ENCODE measurements at places on chromosomes 1 and 21. TPM values are rescaled to one million over a fixed set of nuclear protein-coding genes. Genes with fewer than 3 reads are reported as not detected.

DNA sequence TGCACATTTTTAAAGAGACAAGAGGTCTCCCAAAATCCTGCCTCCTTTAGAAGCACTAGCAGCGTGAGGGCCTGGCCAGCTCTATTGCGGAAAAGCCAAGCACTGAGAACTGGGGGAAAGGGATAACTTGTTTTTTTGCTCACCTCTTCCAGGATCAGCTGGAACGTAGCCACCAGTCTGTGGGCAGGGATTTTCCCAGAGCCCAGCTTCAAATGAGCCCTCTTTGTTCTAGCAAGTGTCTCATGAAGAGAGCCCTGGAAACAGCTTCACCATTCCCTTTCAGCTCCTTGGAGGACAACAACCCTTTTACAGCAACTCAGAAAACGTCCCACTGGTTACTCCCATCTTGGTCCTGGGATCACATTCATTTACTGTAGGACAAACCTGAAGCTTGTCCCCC, 195.4 kb downstream of the LMX1A start:
- DNase-seq: no peak

DNA sequence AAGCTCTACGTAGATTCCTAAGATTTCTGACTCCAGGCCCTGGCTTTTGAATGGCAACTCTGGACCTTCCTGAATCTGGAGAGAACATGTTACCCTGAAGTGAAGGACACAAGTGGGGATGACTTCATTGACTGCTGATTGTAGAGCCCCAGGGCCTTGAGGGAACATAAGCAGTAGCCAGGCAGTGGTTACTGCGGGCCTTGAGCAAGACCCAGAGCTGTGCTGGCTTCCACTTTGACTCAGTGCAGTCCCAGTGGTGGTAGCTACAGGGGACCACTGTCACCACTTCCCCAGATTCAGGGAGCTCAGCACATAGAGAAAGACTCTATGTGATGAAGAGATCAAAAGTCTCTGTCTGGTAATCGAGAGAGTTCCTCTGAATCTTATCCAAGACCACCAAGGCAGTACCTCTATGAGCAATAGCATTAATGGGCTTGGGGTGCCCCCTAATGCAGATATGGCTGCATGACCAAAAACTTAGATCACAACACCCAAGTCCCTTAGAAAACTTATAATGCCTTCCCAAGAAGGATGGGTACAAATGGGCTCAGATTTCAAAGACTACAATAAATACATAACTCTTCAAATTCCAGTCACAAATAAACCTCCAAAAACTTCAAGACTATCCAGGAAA, 1278.3 kb downstream of the AMY1C start:
- DNase-seq: no peak

- DNase-seq: no peak
Measured at GRCh38 chr21:31255896-31256295, 88.2 kb downstream of the TIAM1 start.

GRCh38 chr1:27364696-27365371, 1.9 kb downstream of the MAP3K6 start:
- DNase-seq: no peak

DNA sequence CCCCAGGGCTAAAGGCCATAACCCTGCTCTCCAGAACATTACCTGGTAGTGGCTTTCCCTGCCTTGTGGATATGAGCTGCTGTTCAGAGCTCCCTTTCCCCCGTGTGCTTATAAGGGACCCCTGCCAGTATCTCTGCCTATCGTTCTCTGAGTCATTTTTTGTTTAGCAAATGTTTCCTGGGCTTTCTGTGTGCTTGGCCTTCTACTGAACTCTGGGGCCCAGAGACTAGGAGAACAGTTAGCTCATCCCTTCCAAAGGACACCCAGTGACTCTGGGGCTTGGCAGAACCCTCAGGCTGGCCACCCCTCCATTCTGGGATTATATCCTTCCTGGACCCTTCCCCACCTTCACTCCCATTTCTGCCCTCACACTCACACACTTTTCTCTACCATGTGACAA, 80.8 kb upstream of the POU3F1 start:
- no peak for DNase-seq

DNA sequence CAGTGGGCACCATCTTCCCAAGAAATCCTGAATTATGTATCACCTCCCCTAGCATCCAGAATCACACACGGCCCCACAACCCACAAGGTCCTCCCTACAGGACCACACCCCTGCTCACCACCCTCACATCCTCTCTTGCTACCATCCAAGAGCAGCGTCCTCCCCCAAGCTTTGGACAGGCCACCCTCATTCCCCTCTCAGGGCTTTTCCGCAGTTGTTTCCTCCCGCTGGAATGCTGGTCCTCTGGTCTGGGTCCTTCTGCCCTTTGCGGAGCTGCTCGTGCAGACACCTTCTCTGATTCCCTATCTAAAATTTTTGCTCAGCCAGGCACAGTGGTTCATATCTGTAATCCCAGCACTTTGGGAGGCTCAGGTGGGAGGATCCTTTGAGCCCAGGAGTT, 56.5 kb downstream of the TOMM20 start:
- no peak for DNase-seq

- no peak for DNase-seq
Measured at GRCh38 chr1:157775101-157775870, 1.6 kb downstream of the FCRL2 start.

DNA sequence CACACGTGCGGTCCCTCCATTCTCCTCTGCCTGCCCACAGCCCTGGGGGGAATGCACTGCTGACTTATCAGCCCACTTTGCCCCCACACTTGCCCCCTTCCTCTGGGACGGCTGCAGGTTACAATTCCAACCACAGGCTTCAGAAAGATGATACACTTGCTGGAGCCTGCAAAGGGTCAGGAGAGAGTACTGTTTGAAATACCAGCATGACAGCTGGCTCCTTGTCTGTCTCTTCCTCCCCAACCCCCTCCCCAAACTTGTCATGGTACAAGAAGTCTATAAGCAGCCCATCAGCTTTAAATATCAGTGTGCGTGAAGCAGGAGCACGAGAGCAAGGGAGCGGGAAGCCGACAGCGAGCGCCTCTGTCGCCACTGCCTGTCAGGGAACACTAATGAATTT, 62.4 kb downstream of the ERI3 start:
- DNase-seq: no peak

DNA sequence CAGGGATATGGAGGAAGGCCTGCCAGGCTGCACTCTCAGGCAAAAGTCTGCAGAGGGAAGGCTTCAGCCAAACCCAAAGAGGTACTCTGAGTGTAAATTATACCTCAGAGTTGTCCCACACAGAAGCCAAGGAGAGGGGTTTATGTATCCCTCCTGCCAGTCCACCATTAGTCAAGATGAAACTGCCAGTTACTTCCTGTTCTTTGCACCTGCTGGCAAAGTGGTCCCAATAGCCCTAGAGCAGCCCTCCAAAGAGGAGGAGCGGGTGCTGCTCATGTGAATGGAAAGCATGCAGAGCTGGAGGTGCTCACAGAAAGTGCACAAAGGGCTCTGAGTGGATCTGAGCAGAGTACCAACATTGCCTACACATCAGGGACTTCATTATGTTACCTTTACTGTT, 37.1 kb upstream of the MCOLN3 start:
- no peak for DNase-seq

The ERRFI1 gene
- 6.5 TPM for polyA plus RNA-seq

The PANK4 gene
- 22.1 TPM for polyA plus RNA-seq

The GABPB2 gene
- 5.2 TPM for polyA plus RNA-seq

The TRIM63 gene
- 47.4 TPM for polyA plus RNA-seq

The ACAP3 gene
- polyA plus RNA-seq: 44.6 TPM

The C1QC gene
- polyA plus RNA-seq: 23.9 TPM

The ADAMTS5 gene
- 12.1 TPM for polyA plus RNA-seq
